Stimulated activated CD8-positive, alpha-beta memory T cell treated with anti-CD3 and anti-CD28 coated beads, Interleukin-4, amount 100 ng/mL, for 4 hours (primary cell): ENCODE measurements at places on chromosomes 16 and 17.

DNA sequence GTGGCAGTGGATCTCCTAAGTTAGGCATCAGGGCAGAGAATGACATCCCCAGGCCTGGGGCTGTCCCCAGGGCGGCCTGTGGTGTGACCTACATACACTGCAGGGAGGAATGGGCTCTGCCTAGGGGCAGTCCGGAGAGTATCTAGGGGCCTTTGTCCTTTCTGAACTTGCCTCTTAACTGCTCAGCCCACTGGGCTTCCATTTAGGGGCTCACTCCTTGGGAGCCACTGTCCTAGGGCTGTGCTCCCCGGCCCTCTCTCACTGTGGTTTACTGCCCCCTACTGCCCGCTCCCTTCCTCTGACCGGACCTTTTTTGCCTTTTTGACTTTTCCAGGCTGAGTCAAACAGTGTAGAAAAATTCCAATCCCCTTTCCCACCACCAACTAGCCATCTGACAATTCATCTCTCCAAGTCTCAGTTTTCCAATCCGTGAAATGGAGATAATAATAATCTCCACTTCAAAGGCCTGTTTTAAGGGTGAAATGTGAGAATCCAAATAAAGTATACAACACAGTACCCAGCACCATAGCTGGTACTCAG is 66.8 kb downstream of the DNAH3 start:
- DNase-seq, result no peak

- DNase-seq, result peak; percentile 6
These were observed 488 bp downstream of the TFAP4 start for GRCh38 chr16:4272114-4272956.

DNA sequence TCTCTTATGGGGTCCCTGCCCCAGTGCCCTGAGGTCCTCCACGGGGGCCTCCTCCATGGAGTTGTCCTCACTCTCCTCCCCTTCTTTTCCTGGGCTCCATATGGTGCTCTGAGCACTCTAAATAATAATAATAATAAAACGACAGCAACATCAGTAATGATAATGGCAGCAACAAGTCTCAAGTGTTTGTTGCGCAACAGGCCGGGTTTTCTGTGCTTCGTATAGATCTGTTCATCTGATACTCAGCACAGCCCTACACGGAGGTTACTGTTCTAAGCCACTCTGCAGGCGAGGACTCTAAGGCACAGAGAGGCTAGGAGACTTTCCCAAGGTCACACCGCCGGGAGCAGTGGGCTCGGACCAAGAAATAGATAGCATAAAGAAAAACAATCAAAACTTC is 13.7 kb downstream of the CIBAR2 start:
- DNase-seq, result no peak

GRCh38 chr16:51682905-51683304 is 531.8 kb upstream of the SALL1 start:
- DNase-seq, result no peak

DNA sequence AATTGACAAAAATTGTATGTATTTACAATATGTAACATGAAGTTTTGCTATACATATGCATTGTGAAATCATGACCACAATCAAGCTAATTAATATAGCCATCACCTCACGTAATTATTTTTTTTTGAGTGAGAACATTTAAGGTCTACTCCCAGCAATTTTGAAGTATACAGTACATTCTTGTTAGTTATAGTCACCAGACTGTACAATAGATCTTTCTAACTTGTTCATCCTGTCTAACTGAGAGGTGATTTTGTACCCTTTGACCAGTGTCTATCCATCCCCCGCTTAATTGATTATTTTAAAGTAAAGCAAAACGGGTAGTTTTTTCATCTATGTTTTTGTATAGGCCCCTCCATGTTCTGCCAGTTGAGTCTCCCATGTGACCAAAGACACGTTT is 30.3 kb downstream of the NTN1 start:
- DNase-seq, result no peak

DNA sequence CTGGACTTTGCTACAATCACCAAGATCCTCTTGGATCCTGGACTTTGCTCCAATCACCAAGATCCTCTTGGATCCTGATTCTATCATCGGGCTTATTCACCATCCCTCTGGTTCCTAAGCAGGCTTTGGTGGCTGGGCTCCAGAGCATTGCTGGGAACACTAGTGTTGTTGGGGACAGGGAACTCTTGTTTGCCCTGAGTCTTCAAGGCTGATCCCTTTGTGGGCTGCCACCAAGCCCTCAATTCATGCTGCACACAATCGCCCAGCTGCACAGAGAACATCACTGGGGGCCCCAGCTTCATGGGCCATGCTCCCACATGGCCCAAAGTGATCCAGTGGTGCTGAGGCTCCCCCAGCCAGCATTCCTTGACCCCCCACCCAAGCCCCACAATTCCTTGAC is 88.3 kb downstream of the TMEM132E start:
- no peak for DNase-seq

DNA sequence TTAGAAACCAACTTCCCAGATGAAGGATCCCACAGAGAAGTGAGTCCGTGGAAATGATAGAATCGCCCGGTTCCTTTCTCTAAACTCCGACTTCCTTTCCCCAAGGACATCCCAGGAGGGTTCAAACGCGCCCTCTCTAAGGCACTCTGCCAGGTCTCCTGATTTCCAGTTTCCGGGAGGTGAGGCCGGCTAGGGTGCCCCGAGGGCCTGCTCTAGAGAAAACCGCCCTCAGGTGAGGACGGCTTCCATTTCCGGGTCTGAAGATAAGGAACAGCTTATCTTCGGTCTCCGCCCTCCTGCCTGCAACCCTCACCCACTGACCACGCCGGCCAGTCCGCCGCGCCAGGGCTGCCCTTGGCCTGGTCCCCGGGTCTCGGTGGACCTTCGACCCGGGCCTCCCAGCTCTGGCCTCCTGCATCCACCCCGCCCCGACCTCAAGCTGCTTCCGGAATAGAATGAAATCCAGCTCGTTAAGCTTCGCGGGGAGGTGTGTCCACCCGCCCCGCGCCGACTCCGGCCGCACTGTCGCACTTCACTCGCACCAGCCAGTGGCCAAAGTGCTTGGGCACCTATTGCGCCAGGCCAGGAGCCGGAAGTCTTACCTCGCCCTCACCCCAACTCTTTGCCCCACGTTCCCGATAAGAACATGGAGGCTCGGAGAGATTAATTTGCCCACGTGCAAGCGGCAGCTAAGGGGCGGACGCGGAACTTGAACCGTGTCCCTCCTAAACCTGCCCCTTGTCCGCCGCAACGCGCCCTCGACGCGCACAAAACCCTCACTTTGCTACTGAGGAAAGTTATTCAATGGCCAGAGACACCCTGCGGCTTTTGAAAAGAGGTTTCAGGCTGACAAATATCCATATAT is 836 bp upstream of the MMP15 start:
- DNase-seq, result no peak

DNA sequence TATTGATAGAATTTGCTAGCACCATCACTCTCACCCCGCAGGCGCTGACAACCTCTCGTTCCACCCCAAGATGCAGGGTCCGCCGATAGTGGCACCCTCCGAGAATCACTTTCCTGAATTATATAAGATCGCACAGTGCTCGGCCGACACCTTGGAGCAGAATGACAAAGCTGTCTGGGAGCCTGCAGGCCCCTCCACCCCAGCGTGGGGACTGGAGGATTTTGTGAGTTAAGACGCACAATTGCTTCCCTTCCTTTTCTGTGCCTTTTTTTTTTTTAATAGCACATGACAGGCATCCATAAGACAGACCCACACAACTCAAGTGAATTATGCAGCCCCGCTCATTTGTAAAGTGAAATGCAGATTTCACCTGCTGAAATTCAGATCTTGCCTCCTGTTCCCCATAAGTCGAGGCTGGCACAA is 155.3 kb downstream of the C16orf78 start:
- no peak for DNase-seq

DNA sequence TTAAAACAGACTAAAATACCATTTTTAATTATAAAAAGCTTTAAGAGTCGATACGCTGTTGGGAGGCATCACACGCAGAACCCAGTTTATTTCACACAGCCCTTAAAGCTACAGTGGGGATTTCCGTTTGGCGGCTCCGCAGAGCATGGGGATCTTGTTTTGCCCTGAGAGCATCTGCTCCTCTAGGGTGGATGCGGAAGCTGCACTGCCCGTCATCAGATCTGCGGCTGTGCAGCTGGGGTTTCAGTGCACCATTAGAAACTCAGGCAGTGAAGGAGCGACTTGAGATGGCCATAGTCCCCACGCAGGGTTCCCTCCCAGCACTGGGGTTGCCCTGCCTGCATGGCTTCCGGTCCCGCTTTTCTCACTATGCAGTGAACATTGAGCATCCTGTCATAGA is 62.2 kb upstream of the CHMP6 start:
- no peak for DNase-seq
